ENCODE measurements at places on chromosomes 16 and 17.

DNA sequence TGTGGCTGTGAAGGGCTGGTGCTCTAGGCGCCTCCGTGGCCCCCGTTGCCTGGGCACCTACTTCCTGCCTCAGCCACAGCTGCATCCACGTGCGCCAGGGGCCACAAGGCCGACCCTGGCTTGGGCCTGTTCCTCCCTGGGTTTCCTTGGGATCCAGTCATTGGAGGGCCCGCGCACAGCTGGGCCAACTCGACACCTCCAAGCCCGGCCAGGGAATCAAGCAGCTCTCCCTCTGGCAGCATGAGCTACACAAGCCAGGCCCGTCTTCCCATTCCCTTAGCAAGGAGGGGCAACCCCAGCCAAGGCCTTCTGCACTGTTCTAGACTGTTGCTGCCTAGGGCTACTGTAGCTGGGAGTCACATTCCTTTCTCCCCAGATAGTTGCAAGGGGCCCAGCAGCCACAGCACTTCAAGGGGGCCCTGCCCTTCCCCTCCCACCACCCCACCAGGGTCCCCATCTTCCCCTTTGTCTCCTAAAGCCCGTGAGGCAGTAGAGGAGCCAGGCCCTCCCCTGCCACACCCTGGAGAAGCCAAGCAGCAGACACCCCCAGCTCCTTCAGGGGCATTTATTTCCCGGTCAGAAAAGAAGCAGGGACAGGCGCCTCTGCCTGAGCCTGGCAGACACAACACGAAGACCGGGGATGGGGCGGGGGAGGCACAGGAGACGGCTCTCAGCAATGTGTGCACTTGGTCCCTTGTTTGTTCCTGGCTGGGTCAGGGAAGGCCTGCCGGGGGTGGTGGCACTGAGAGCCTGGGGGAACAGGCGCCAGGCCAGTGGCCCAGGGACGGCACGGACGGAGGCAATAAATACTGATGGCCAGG lies 3.8 kb downstream of the ARHGDIA start:
- DNase-seq, result no peak

GRCh38 chr17:40158438-40159013 lies 18.2 kb downstream of the CASC3 start:
- no peak for DNase-seq

DNA sequence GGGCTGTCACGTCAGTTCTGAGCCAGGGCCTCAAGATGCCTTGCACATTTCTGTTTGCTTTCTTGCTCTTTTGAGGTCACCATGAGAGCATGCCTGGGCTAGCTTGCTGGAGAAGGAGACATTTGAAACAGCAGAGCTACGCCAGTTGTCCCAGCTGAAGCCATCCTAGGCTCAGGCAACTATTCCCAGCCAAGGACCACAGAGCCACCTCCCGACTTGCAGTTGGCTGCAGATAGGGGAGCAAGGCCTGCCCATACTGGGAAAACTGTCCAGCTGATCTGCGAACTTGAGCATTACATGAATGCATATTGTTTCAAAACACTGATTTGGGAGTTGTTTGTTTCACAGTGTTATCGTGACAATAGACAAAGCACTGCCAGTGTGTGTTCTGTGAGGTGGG lies 340.8 kb downstream of the XYLT1 start:
- DNase-seq, result no peak

- no peak for DNase-seq
Measured at GRCh38 chr17:63433746-63434591, 12.1 kb downstream of the CYB561 start.

- no peak for DNase-seq
Measured at GRCh38 chr17:67427424-67427823, 50.3 kb downstream of the PITPNC1 start.

DNA sequence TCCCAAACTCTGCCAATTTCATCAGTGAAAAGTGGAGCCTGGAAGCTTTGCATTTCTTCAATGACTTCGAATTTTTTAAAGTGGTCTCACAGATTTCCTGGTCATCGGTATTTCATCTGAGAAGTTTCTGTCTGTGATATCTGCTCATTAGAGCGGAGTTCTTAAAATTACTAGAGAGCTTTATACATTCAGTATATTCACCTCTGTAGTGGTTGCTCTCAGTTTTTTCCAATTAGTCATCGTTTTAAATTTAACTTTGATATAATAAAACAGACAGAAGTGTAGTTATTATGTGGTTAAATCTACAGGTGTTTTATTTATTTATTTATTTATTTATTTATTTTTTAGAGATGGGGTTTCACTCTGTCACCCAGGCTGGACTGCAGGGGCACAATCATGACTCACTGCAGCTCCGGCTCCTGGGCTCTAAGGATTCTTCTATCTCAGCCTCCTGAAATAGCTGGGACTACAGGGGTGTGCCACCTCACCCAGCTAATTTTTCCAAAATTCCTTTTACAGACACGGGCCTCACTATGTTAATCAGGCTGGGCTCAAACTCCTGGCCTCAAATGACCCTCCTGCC lies 16.0 kb downstream of the ARHGAP17 start:
- DNase-seq, result no peak

- DNase-seq, result no peak
Measured at GRCh38 chr16:48408688-48409087, 23.5 kb upstream of the SIAH1 start.

GRCh38 chr17:596763-597644 lies 117.6 kb downstream of the VPS53 start:
- peak; percentile 11 for DNase-seq

- no peak for DNase-seq
Measured at GRCh38 chr17:40328386-40328766, 19.4 kb downstream of the RARA start.

GRCh38 chr16:68943961-68944360 lies 100.6 kb downstream of the TANGO6 start:
- no peak for DNase-seq

- no peak for DNase-seq
Measured at GRCh38 chr16:27214084-27214961, 11.0 kb downstream of the KDM8 start.

DNA sequence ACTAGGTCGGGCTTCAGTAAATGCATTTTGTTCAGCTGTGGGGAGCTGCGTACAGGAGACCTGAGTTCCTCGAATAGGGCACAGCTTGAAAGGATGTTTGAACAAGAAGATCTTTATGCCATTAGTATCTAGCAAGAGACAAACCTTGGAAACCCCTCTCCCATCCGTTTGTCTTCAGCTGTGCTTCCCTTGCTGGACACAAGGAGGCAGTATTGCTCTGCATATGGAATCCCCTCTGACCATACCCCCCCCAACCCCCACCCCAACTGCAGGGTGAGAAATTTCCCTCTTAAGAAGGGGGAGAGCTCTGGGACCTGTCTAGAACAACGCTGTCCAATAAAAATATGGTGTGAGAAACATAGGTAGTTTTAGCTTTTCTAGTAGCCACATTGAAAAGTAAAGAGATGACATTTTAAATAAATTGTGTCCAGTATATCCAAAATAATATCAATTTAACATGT lies 1.6 kb downstream of the MRM1 start:
- DNase-seq, result peak; percentile 53

GRCh38 chr17:3316836-3317235 lies 18.7 kb upstream of the OR3A1 start:
- DNase-seq, result no peak

DNA sequence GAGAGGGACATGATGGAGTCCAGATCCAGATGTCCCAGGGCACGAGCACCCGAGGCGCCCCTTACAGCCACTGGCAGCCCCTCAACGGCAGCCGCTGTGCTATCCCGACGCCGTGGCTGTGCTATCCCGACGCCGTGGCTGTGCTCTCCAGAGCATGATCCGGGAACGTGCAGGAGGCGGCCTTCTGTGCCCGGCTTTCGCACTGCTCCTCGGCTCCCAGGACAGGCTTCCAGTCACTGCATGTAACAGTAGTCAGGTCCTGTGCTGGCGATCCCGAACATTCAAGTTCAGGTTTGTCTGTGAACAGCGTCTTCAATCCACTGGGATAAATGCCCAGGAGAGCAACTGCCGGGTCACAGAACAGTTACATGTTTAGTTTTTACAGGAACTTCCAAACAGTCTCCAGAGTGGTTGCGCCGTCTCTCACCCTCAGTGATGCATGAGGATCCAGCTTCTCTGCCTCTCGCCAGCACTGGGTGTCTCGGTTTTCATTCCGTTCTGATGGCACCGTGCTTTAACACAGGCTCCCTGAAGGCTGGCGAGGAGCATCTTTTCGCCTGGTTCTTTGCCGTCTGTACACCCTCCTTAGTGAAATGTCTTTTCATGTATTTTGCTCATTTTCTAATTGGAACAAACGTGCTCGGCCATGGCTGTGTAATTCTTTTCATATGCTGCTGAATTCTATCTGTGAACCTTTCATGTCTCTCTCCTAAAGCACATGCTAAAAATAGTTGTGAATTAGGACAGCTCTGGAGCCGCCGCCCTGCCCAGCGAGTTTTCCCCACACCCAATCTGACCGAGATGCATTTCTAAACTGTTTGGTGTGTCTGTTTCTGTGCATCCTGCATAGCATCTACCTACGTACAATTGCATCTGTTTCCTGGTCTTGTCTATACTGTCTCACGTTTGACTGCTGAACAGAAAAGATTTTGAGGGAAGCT lies 72.6 kb upstream of the METRNL start:
- DNase-seq, result no peak

GRCh38 chr17:9026741-9027140 lies 5.4 kb downstream of the NTN1 start:
- no peak for DNase-seq

DNA sequence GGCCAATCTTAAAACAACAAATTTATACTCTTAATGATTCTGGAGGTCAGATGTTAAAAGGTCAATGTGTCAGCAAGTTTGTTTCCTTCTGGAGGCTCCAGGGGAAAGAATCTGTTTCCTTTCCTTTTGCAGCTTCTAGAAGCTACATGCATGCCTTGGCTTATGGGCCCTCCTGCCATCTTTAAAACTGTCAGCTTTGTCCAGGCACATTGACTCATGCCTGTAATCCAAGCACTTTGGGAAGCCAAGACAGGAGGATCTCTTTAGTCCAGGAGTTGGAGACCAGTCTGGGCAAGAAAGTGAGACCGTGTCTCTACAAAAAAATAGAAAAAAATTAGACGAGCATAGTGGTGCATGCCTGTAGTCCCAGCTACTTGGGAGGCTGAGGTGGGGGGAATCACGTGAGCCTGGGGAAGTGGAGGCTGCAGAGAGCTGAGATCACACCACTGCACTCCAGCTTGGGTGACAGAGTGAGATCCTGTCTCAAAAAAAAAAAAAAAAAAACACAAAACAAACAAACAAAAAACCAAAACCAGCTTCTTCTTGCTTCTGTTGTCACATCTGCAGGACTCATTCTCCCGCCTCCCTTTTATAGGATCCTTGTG lies 58.3 kb downstream of the NOS2 start:
- DNase-seq, result no peak

- DNase-seq, result no peak
Measured at GRCh38 chr17:51430591-51430990, 170.2 kb downstream of the UTP18 start.

DNA sequence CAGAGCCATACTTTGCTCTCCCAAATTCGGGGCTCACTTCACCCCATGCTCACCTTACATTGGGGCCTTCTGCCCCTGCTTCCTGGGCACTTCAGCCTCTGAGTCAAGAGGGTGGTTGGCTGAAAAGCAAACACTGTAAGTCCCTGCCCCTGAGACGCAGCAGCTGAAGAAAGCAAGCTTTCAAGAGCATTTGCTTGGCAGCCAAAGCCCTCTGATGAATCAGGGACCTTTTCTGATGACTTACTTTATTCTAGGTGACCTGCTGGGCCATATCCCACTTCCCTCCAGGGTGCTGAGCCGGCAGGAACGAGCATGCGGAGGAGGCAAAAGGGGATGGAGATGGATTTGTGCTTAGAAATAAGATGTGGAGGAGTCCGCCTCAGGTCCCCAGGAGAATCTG lies 147.0 kb upstream of the TNRC6C start:
- DNase-seq, result no peak

DNA sequence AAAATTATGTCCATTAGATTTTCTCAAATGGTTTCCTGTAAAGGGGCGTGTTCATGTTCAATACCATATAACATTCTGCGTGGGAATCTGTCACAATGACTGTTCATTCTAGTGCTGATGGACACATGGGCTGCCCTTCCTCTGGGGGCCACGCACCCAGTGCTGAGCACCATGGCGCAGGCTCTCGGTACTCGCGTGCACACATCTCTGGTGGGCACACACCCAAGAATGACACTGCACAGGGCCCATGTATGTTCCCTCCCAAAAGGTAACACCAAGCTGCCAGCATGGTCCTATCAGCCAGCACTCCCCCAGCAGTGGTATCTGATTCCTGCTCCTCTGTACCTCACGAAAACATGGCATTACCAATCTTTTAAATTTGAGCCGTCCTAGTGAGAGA lies 13.7 kb downstream of the B9D1 start:
- DNase-seq, result no peak

DNA sequence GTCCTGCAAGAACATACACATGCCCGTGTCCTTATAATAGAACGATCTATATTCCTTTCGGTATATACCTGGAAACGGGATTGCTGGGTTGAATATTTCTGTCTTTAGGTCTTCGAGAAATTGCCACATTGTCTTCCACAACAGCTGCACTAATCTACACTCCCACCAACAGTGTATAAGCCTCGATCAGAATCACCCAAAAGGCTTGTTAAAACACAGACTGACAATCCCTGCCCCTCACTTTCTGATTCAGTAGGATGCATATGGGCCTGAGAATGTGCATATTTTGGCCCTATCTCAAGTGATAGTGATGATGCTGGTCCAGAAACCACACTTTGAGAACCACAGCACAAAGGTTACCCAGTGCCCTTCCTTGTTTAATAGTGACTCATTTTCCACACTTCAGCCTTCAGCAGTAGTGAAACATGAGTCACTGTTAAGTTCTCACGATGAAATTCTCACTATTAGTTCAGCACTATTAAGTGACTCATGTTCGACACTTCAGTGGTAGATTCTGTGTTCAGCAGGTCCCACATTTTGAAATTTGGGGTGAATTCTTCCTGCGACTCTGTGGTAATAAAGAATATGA lies 215.6 kb downstream of the GRIN2A start:
- no peak for DNase-seq

- DNase-seq, result no peak
Measured at GRCh38 chr17:19295473-19296135, 58.4 kb downstream of the EPN2 start.

- no peak for DNase-seq
Measured at GRCh38 chr16:10530685-10531084, 49.7 kb downstream of the EMP2 start.

DNA sequence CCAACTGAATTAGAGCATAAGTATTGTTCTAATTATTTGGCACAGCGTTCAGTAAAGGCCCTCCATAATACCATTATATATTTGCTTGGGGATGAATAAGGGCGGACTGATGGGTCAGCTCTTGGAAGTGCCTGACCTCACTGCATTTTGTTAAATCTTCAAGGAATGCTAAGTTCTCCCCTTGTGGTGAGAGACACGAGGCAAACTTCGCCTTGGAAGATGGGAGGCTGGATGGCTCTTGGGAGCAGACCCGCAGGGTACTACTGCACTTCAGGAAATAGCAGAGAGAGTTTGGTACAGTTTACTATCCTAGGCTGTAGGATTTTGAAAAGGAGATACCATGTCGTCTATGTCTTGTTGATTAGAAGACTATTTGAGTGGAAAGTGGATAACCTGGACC lies 87.0 kb upstream of the RPRML start:
- no peak for DNase-seq

DNA sequence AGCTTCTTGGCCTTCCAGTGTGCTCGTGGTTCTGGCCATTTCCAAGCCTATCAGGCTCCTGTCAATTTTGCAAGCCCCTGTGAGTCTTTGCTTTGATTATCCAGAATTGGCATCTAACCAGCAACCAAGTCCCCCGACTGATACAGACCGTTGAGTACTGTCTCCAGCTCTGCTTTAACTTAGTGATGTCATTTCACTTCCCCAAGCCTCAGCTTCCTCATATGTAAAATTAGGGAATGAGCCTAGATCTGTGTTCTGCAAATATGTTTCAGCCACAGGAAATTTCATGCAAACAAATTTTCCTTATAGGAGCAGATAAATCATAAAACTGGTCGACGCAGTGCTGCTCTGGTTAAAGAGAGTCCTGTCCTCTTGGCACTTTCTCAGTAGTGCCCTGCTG lies 60.1 kb upstream of the WSB1 start:
- no peak for DNase-seq

All from stimulated activated CD8-positive, alpha-beta memory T cell treated with anti-CD3 and anti-CD28 coated beads, Interleukin-7, amount 100 ng/mL, for 24 hours (primary cell).